ENCODE measurements at places on chromosomes 16 and 17.

DNA sequence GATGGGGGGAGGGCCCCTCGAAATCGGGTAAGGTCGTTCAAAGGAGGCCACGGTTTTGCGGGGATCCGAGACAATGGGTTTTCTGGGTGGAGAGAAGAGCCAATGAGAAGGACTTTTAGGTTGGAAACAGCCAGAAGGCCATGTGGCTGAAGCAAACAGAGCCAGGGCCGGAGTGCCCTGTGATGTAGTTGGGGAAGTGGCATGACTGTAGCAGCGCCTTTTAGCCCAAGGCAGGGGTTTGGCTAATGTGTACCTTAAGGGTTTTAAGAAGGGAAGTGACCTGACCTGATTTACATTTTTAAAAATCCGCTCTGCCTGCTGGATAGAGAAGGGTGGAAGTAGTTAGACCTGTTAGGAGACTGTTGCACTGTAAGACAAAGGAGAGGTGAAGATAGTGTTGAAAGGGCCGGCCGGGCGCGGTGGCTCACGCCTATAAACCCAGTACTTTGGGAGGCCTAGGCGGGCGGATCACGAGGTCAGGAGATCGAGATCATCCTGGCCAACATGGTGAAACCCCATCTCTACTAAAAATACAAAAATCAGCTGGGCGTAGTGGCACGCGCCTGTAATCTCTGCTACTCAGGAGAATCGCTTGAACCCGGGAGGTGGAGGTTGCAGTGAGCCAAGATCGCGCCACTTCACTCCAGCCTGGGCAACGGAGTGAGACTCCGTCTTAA, 1.0 kb downstream of the LYRM1 start:
- DNase-seq: peak; percentile 54

GRCh38 chr17:9044772-9045463, 23.6 kb downstream of the NTN1 start:
- DNase-seq: no peak

GRCh38 chr17:74010903-74011302, 192.6 kb upstream of the RPL38 start:
- no peak for DNase-seq

- DNase-seq: no peak
Measured at GRCh38 chr17:30556374-30557332, 79.4 kb downstream of the GOSR1 start.

DNA sequence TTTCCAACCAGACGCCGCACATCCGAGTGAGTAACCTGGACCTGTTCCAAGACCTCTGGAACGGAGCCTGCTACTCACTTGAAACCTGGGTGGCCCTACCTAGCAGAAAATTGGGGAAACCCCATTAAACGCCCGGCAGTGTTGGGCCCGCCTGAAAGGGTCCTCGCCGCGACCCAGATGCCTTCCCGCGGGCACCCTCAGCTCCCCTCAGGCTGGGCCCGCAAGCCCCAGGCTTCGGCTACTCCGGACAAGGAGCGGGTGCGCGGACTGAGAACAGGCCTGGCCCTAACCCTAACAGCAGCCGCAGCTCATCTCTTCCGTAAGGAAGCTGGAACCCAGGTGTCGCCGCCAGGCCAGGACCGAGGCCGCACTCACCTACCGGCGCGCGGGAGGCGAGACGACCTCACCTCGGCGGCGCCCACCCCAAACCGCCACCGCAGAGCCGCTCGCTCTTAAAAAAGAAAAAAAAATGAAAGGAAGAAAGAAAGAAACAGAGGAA, 344 bp downstream of the PSME3IP1 start:
- no peak for DNase-seq

DNA sequence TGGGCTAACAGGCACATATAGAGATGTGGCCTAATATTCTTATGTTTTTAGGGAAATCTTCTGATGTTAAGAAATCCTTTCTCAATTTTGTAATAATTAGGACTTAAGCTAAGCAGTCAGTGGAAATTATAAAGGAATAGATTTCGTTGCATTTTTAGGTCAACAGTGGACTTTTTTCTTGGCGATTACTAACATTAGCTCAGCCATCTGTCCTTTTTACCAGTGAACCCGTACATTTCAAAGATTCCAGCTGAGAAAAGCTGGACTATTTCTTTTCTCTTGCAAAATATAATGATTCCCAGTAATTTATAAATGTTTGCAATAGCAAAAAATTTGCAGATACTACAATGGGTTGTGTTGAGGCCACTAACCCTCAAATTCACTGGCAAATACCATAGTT, 54.9 kb upstream of the CA10 start:
- no peak for DNase-seq
